ENCODE measurements at places on chromosomes 5 and 9.

GRCh38 chr5:139473105-139473504 is 2.3 kb downstream of the SMIM33 start:
- DNase-seq = no peak

- DNase-seq = no peak
These were observed 209.8 kb downstream of the ADAMTS6 start for GRCh38 chr5:65271906-65272305.

- DNase-seq = peak; percentile 31
These were observed 101.1 kb upstream of the GNAQ start for GRCh38 chr9:78132701-78133058.

DNA sequence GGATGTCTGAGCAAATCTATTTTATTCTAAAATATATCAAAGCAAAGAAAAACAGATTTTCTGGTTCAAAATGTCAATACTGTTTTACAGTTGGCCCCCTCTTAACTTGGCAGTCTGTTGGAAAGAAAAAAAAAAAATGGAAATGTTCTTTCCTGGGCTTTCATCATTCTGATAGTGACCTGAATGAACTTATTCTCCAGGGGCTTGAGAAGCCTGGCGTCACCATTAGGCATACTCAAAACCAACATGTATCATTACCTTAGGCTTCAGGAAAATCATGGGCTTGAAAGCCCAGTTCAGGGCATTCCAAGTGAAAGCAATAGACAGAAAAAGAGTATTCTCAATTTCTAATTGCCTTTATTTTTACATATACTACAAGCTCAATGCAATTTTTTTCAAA is 283.7 kb upstream of the PUM3 start:
- no peak for DNase-seq

GRCh38 chr5:141942185-141942857 is 15.7 kb downstream of the PCDH12 start:
- DNase-seq = no peak

- DNase-seq = no peak
These were observed 880 bp downstream of the ARID3C start for GRCh38 chr9:34627716-34628655.

DNA sequence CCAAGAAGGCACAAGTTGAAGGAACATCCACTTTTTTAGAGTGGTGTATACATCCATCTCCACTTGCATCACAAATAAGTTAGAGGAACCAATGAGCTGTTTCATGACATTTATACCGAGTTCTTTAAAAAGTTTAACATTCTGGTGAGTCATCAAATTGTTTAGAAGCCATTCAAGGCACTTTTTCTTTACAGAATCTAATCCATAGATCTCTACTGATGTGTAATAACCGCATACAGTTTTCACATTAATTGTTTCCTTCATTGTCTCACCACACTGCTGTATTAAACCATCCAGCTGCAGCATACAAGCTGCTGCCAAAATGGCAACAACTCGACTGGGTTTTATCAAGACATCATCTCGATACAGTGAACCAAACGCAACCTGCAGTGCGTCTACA is 744 bp downstream of the GMCL2 start:
- peak; percentile 46 for DNase-seq

DNA sequence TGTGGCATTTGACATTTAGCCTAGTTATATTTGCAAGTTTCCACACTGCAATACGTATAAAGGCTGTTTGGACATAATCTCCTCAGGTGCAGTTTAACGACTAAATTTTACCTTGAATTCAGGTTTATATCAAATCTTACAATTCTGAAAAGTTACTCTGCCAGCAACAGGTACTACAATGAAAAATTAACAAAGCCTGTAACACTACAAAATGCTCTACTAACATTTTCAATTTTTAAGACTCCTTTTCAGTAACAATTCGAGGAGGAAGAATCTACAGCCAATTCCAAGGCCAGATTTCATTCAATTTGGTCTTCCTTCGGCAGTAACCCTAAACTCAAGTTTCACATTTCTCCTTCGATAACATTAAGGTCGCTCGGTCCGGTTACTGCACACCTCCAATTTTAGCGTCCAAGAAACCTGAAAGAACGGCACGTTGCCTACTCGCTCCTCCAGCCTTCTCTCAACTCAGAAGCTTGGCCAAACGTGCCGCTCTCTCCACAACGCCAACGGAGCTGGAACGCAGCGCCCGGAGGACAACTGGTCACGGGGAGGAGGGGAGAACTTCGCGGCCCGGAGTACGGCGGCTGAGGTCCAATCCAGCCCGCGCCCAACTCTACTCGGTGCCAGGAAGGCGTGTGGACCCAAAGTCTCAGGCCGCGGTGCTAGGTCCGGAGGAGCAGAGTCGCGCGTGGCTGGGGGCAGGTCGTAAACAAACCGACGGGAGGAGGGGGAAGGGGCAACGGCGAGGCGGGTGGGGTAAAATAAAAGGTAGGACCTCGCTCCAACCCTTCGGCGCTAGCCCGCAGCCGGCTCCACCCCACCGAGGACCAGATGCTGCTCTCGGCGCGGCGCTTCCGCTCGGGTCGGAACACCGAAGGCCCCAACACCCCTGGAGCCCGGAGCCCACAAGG is 681 bp downstream of the FNIP1 start:
- peak; percentile 59 for DNase-seq

DNA sequence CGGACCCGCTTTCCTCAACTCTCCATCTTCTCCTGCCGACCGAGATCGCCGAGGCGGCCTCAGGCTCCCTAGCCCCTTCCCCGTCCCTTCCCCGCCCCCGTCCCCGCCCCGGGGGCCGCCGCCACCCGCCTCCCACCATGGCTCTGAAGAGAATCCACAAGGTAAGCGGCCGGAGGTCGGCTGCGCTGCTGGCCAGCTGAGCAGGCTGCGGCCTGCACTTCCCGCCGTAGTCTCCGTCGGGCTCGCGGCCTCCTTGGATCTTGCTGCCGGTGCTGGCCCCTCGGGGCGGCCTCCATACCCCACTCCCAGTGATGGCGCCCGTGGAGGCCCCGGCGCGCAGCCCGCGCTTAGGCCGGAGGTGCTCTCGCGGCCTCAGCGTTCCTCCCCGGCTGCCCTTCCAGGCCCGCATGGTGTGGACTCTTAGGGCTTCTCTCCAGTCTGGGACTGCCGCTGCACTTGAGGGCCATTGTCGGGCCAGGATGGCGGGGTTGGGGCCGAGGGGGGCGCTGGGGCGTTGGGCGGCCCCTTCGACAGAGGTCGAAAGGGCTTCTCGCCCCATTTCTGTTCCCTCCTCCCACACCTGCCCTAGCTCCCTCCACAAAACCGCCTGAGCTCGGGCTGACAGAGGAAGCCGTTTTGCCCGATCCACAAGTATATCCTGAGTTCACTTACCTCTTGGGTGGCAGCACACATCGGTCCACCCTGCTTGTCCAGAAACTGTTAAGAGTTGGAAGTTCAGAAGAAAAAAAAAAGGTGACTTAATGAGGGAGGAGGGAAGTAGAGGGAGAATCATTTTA is 714 bp downstream of the UBE2D2 start:
- peak; percentile 42 for DNase-seq

- no peak for DNase-seq
These were observed 984.9 kb downstream of the TLE4 start for GRCh38 chr9:80556631-80557030.

Data from suppressor macrophage treated with lipopolysaccharide for 1 hour (primary cell).